NT2/D1 (cell line): ENCODE measurements at places on chromosomes 7 and 10.

- no peak for DNase-seq
Measured at GRCh38 chr10:125130916-125131315, 29.4 kb downstream of the CTBP2 start.

DNA sequence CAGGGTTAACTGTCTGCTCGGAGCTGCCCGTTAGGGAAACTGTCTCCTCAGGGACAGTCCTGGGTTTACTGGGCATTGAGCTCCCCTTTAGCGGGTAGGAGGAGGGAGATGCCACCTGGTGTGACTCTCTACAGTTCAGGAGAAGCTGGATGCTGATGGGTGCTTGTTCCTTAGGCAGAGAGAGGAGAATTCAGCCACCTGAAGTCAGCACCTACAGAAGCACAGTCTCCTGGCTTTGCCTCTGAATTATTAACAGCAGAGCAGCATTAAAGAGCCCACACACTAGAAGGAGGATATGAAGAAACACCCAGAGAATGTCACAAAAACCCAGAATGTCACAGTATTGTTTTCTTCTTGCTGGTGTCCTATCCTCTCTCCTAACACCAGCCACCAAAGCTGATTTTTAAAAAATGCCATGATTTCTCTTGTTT, 696 bp downstream of the GIMAP4 start:
- no peak for DNase-seq

DNA sequence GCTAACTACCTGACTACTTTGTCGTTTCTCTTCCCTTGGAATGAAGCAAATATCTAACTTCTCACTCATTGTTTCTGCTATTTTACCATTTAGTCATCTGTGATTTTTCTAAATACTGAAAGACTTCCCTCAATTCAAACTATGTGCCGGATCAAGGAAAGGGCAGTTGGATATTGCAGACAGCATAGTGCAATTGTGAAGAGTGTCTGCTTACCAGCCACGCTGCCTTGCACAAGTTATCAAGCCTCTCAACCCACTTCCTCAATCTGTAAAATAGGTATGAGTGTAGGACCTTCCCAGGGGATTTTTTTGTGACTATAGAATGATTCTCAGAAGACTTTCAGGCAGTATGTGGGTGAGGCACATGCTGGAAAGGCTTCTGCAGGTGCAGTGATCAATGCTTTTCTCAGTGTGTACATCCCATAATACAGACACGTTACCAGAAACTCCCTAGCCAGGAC, 54.3 kb downstream of the EGFR start:
- no peak for DNase-seq

DNA sequence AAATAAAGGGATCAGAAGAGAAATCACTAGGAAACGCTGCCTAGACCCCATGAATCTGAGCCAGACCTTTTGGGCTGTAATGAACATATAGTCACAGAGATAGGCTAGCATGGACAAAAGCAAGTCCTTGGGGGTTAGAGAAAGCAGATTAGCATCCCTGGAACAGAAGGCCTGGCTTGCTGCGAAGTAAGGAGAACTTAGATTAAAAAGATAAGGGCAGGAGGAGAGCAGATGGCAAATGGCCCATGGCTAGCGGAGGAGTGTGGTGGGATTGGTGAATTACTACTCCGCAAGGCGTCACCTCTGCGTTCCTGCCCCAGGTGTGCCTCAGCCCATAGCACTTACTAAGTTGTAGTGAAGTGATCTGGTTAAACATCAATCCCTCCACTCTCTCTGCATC, 92.3 kb upstream of the ZNF438 start:
- DNase-seq: no peak

DNA sequence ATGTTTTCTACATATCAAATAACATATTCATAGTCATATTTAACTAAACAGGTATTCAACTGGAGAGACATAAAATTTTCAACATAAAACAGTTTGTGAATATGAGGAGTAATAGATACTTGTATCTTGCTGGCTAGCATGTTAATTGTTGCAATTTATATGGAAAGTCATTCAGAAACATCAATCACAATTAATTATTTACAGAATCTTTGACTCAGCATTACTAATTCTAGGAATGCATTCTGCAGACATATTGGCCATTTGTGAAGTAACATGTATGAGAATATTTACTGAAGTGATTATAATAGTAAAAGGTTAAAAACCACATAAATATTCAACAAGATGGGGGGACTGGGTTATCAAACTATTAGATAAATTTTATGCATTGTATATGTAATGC, 203.7 kb downstream of the TSPAN12 start:
- DNase-seq: no peak

GRCh38 chr7:82194016-82194643, 249.4 kb downstream of the CACNA2D1 start:
- DNase-seq: no peak

- no peak for DNase-seq
Measured at GRCh38 chr10:60954035-60954434, 10.1 kb upstream of the RHOBTB1 start.

DNA sequence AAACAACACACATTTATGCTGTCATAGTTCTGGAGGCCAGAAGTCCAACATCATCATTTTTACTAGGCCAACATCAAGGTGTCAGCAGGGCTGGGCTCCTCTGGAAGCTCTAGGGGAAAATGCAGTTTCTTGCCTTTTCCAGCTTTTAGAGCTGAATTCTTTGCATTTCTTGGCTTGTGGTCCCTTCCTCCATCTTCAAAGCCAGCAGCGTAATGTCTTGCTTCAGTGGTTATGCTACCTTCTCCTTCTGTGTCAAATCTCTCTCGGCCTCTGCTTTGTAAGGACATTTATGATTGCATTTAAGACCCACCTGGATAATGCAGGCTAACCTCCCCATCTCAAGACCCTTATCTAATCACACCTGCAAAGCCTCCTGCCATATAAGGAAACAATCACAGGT, 66.5 kb upstream of the ANKRD1 start:
- no peak for DNase-seq

- no peak for DNase-seq
Measured at GRCh38 chr10:97307441-97307840, 11.6 kb upstream of the FRAT1 start.

DNA sequence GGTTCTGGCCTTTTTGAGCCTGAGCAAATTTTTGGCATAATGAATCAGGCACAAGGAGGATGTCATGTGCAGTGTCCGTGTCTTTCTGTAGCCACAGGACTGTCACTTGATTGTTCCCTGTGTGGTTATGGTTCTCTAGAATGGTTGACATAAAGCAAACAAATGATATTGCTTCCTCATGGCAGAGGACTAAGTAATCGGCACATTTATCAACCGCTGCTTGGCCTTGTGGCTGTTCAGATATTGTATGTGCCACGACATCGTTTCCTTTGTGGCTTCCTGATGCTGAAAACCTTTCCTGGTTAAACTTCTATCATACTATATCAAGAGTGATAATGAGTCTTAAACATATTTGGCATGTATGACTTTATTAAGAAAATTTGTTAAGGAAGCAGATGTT, 598.8 kb downstream of the SUGCT start:
- DNase-seq: no peak
